ENCODE measurements at places on chromosomes 5 and 9.

DNA sequence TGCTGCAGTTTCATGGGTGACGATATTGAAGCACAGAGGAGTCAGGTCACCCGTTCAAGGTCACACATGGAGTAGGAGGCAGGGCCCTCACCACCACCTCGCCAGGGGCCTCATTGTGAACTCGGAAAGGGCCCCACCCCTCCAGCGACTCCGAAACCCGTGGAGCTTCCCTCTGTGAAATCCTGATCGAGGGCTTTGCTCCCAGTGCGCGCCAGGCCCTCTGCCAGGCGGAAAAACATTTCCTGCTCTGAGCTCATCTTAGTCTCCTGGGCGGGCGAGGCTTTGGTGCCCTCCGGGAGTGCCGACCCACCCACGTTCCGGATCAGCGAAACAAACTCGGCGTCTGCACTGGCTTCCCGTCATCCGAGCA is 75.0 kb upstream of the FCN1 start:
- DNase-seq, result no peak

DNA sequence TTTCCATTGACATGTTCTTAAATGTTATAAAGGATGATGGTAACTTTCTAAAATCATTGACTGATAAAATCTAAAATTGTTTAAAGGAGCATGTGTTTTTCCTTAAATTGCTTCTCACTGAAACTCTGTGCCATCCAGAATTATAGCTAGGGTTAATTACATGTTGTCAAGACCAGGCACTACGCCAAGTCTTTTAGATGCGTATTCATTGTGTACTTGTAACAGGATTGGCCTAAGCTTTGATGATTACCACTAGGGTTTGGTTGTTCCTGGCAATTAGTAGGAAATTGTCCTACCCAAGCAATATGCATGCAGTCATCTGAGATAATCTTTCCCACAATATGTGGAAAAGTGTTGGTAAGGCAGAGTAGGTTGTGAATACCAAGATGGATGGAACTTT is 43.8 kb downstream of the PRKACG start:
- DNase-seq, result no peak

DNA sequence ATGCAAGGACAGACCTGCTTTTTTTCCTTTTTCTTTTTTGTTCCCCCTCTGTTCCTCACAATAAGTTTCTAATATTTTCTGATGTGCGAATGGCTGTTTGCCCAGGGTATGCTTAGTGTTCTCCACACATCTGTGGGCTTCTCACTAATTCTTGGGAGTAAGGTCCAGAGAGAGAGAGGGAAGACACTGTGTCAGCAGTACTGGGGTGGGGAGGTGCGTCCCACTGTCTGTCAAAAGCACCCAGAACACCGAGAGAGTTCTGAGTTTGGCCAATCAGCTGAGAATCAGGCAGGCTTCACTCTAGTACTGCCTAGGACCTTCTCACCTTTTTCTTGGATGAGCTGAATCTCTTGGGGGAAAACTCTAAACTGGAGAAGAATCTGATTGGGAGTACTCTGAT is 61.8 kb downstream of the ELL2 start:
- no peak for DNase-seq

- DNase-seq, result no peak
These were observed 53.8 kb downstream of the ACTL7B start for GRCh38 chr9:108801949-108802348.

Data from uterus (tissue), 4 donors.